ENCODE measurements at places on chromosomes 5 and 9. TPM values are rescaled to one million over a fixed set of nuclear protein-coding genes. Genes with fewer than 3 reads are reported as not detected.

DNA sequence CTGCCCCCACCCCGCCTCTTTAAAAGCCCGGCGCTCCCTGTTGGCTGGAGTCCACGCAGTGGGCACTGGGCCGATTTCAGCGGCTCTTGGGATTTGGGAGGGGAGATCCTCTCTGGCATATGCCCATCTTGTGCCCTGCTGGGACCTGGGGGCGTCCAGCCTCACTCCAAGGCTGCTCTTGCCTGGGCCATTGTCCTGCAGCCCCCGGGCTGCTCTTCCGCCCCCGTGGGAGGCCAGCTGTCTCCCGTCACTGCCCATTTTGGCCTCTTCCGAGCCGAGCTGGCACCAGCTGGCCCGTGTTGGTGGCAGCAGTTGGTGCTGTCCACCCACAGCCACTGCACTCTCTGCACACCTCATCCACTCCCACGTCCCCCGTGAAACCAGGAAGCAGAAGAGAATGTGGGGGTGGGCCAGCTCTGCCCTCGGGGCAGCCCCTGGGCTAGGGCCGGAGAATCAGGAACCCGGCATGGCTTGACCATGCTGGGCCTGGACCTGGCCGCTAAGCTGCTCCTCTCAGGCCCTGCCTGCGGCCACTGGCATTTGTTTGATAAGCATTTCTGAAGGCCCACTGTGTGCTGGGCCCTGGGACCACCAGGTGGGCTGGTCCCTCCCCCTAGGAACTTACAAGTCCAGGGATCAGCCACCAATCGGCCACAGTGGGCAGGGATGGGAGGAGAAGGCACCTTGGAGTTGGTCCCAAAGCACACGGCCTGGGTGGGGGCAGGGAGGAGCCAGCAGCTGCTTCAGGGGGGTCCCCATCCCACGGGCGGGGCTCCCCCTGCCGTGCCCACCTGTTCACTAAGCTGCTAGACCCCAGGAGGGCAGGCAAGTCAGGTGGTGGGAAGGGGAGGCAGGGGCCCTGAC is 2.2 kb downstream of the C8G start:
- no peak overlapping the region for H3K27ac ChIP-seq
- no peaks in the 10 kb centered on the region for H3K36me3 ChIP-seq
- H3K4me1 ChIP-seq: peaks cover 30% of the 10 kb centered on the region
- H3K27me3 ChIP-seq: no peaks in the 10 kb centered on the region
- H3K4me3 ChIP-seq: no peak overlapping the region

GRCh38 chr5:144336191-144336961 is 165.7 kb downstream of the KCTD16 start:
- DNase-seq: no peak
- H3K27ac ChIP-seq: no peak overlapping the region
- H3K4me3 ChIP-seq: no peak overlapping the region
- no peaks in the 10 kb centered on the region for H3K36me3 ChIP-seq

- no peaks in the 10 kb centered on the region for H3K36me3 ChIP-seq
- H3K4me1 ChIP-seq: peaks cover 9% of the 10 kb centered on the region
- peaks cover 8% of the 10 kb centered on the region for H3K27me3 ChIP-seq
- peak overlapping the region; percentile 59 for H3K4me3 ChIP-seq
- peak; percentile 75 for DNase-seq
- no peak overlapping the region for H3K27ac ChIP-seq
Measured at GRCh38 chr9:14322211-14323082, 8.5 kb upstream of the NFIB start.

- H3K36me3 ChIP-seq: no peaks in the 10 kb centered on the region
- peaks cover 3% of the 10 kb centered on the region for H3K27me3 ChIP-seq
- no peak overlapping the region for H3K27ac ChIP-seq
- DNase-seq: no peak
Measured at GRCh38 chr5:111548992-111549649, 36.8 kb upstream of the STARD4 start.

DNA sequence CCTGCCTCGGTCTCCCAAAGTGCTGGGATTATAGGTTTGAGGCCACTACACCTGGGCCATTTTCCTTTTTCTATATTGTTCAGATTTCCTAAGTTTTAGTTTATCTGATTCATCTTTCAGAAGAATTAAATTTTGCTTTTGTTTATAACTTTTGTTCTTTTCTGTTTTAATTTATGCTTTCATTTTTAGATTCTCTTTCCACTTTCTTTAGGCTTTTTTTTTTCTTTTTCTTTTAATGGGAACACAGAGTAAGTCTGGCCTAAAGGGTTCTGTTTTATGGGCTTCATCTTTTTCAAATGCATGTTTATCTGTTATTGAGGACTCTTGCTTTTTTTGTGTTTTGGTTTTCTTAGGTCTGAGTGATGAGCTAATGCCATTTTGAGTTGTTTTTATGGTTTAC is 42.1 kb downstream of the SNX30 start:
- no peak overlapping the region for H3K4me3 ChIP-seq
- H3K4me1 ChIP-seq: peaks cover 11% of the 10 kb centered on the region
- no peak for DNase-seq
- no peaks in the 10 kb centered on the region for H3K36me3 ChIP-seq
- H3K27me3 ChIP-seq: no peaks in the 10 kb centered on the region

- H3K27me3 ChIP-seq: no peaks in the 10 kb centered on the region
- H3K4me3 ChIP-seq: no peak overlapping the region
- H3K36me3 ChIP-seq: no peaks in the 10 kb centered on the region
- DNase-seq: no peak
- H3K27ac ChIP-seq: no peak overlapping the region
Measured at GRCh38 chr9:79014929-79015699, 556.7 kb upstream of the TLE4 start.

DNA sequence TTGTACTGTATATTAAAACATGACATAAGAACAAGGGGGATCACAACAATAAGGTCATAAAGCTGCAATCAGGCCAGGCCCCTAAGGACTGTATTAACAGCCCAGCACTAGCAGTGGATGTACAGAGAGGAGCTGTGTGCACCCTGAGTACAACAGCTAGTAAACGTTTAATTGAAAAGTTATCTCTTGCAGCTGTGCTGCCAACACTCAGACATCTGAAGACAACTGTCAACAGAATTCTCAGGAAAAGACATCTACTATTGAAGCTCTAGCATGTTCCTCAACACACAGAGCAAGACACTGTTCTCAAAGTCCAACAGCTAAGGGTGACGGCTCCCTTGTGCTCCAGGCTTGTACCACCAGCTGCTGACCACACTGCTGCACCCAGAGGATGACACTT is 199.6 kb downstream of the DCP2 start:
- DNase-seq: no peak
- no peaks in the 10 kb centered on the region for H3K4me1 ChIP-seq
- H3K27me3 ChIP-seq: peaks cover 4% of the 10 kb centered on the region
- no peak overlapping the region for H3K27ac ChIP-seq
- no peaks in the 10 kb centered on the region for H3K36me3 ChIP-seq

DNA sequence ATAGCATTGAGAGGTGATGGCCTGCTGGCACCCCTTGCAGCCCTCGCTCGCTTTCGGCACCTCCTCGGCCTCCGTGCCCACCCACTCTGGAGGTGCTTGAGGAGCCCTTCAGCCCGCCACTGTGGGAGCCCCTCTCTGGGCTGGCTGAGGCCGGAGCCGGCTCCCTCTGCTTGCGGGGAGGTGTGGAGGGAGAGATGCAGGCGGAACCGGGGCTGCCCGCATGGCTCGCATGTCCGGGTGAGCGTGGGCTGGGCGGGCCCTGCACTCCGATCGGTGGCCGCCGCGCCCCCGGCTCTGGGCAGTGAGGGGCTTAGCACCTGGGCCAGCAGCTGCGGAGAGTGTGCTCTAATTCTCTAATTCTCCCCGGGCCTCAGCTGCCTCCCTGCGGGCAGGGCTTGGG is 101.1 kb downstream of the KIF4B start:
- no peak overlapping the region for H3K4me3 ChIP-seq
- no peak for DNase-seq
- no peaks in the 10 kb centered on the region for H3K4me1 ChIP-seq
- no peaks in the 10 kb centered on the region for H3K36me3 ChIP-seq
- no peak overlapping the region for H3K27ac ChIP-seq
- no peaks in the 10 kb centered on the region for H3K27me3 ChIP-seq

- no peak overlapping the region for H3K27ac ChIP-seq
- peaks cover 4% of the 10 kb centered on the region for H3K4me1 ChIP-seq
Measured at GRCh38 chr9:91777292-91777830, 172.7 kb downstream of the ROR2 start.

DNA sequence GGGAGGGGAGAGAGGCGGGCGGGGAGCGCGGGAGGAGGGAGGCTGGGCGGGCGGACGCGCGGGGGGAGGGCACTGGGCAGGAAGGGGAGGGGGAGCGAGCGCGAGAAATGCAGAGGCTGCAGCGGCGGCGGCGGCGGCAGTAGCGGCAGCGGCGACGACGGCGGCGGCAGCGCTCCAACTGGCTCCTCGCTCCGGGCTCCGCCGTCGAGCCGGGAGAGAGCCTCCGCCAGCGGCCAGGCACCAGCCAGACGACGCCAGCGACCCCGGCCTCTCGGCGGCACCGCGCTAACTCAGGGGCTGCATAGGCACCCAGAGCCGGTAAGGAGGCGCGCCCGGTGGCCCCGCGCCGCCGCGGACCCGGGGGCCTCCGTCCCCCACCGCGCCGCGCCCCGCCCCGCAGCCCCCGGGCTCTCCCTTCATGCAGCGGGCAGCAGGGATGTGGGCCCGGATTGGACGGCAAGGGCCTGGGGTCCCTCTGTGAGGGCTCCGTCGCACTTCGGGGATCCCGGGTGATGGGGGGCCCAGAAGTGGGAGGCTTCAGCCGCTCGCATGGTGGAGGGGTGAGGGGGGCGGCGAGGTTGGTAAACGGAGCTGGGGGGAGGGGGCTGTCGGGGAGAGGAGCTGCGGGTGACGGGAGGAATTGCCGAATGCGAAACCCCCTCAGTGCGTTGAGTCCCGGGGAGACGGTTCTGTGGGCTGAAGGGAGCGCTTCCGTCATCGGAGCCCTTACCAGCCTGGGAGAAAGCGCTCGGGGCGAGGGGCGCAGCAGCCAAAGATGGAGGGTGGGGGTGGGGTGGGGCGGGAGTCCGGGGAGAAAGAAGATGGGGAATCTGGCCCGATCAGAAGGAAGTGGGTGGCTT is at the start of gene BASP1:
TSS of gene BASP1 (plus strand) at position 139 of the 860 bp plus-strand sequence. CDS start 57,586 bp downstream, outside the sequence.
- H3K27me3 ChIP-seq: no peaks in the 10 kb centered on the region
- H3K4me3 ChIP-seq: peak within 1 kb of the TSS; percentile 81
- peak within 1 kb of the TSS; percentile 78 for H3K27ac ChIP-seq
- no peaks in the 10 kb centered on the region for H3K36me3 ChIP-seq
- H3K4me1 ChIP-seq: peaks cover 44% of the 10 kb centered on the region

- no peak overlapping the region for H3K27ac ChIP-seq
- H3K36me3 ChIP-seq: no peaks in the 10 kb centered on the region
- H3K4me3 ChIP-seq: no peak overlapping the region
Measured at GRCh38 chr5:117255211-117256027, 680.8 kb upstream of the SEMA6A start.

DNA sequence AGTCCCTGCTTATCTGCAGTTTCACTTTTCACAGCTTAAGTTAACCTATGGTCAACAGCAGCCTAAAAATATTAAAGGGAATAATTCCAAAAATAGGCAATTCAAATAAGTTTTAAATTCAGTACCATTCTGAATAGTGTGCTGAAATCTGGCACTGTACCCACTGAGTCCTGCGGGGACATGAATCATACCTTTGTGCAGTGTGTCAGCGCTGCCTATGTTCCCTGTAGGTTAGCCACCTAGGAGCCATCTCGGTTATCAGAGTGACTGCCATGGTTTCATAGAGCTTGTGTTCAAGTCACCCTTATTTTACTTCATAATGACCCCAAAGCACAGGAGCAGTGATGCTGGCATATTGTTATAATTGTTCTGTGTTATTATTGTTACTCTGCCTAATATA is 139.9 kb downstream of the GPBP1 start:
- no peaks in the 10 kb centered on the region for H3K4me1 ChIP-seq
- H3K4me3 ChIP-seq: no peak overlapping the region
- H3K27me3 ChIP-seq: no peaks in the 10 kb centered on the region
- no peaks in the 10 kb centered on the region for H3K36me3 ChIP-seq

DNA sequence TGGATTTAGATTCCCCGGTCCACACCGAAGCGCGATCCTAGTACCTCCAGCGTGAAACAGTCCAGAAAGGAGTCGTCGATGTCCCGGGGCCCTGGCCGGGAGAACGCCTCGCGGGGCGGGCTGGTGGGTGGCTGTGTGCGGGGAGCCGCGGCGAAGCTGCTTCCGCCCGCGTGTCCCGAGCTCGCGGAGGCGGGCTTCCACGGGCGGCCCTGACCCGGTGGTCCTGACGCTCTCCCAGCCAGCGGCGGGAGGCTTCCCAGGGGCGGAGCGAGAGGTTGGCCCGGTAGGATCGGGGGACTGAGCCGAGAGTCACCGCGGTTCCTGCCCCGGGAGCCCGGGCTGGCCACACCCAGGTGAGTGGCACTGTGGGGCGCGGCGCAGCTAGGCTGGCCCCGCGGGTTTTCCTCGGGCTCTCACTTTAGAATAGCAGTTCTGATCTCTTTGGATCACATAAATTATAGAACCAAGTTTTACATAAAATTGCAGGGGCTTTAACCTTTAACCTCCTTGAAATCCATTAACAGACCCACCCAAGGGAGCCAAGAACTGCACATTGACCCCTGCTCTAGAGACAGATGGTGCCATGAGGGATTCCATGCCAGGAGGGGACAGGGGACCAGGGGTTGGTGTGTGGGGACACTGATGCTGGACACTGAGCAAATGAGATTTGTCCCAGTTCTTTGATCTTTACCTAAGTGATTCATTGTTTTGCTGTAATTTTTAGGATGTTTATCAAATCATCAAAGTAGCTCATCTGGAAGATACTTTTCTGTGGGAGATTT is 29.2 kb upstream of the IL31RA start:
- H3K36me3 ChIP-seq: no peaks in the 10 kb centered on the region
- DNase-seq: no peak
- H3K4me3 ChIP-seq: no peak overlapping the region
- H3K27ac ChIP-seq: no peak overlapping the region
- H3K27me3 ChIP-seq: peaks cover 35% of the 10 kb centered on the region
- no peaks in the 10 kb centered on the region for H3K4me1 ChIP-seq

DNA sequence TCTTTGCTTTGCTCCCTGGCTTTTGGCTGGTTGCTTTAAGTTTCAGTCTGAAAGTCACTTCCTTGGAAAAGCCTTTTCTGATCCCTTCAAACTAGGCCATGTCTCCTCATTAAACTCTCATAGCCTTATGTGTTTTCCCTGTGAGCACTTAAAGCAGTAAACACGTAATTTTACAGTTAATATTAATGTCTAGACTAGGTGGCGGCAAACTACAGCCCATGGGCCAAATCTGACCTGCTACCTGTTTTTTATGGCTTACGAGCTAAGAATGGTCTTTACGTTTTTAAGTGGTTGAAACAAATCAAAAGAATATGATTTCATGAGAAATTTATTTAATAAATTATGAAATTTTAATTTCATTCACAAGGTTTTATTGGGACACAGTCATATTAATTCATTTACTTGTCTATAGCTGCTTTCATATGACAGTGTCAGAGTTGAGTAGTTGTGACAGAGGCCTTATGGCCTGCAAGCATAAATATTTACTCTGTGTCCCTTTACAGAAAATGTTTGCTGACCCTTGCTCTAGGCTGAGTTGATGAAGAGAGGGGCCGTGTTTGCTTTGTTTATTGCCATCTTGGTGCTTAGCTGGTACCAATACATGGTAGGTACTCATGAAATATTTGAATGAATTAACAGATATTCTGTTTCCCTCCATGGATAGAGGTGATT is 7.4 kb downstream of the SLC44A1 start:
- no peaks in the 10 kb centered on the region for H3K27me3 ChIP-seq
- no peaks in the 10 kb centered on the region for H3K4me1 ChIP-seq
- H3K36me3 ChIP-seq: no peaks in the 10 kb centered on the region
- H3K27ac ChIP-seq: no peak overlapping the region

GRCh38 chr9:77753180-77753579 is 105.1 kb upstream of the GNA14 start:
- no peak for DNase-seq
- H3K4me3 ChIP-seq: no peak overlapping the region
- no peaks in the 10 kb centered on the region for H3K36me3 ChIP-seq
- no peak overlapping the region for H3K27ac ChIP-seq
- no peaks in the 10 kb centered on the region for H3K27me3 ChIP-seq
- no peaks in the 10 kb centered on the region for H3K4me1 ChIP-seq

The PAIP2 gene
- total RNA-seq: 121 TPM

The ARID3C gene
- total RNA-seq: not detected

The HAPLN1 gene
- not detected for total RNA-seq

The FABP6 gene
- not detected for total RNA-seq

The CER1 gene
- total RNA-seq: not detected

The ARHGAP26 gene
- total RNA-seq: 27.8 TPM

The OMD gene
- total RNA-seq: not detected
